ENCODE measurements at places on chromosomes 13 and 19.

GRCh38 chr19:14683439-14683838 lies 6.4 kb upstream of the ZNF333 start:
- ATAC-seq: no peak

DNA sequence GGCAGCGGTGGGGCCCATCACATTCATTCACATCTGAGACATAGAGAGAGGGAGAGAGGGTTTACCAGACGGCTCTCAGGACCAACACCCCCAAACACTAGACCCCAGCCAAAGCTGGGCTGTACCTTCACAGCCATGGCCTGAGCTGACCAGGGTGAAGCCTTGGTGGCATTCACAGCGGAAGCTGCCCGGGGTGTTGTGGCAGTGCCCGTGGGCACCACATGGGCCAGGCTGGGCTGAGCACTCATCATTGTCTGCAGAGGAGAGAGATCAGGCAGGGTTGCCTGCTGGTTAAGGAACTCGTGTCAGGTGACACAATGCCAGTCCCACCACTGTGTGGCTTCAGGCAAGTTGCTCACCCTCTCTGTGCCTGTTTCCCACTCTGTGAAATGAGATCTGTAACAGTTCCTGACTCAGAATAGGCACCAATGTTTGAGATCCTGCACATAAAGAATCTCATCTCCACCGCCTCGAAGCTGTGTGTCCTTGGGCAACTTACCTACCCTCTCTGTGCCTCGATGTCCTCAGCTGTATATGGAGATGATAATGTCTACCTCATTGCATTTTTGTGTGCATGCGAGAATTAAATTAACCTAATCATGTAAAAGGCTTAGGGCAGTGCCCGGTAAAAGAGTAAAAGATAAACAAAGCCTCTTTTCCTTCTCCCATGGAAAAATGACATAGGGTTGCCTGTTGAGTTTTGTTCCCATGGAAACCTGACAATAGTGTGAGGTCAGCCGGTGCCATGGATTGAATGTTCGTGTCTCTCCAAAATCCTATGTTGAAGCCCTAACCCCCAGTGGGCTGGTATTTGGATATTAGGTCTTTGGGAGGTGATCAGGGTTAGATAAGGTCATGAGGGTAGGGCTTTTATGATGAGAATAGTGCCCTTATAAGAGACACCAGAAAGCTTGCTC lies 22.9 kb downstream of the CCL25 start:
- ATAC-seq: no peak

GRCh38 chr19:30490760-30491159 lies 118.6 kb downstream of the ZNF536 start:
- no peak for ATAC-seq

- ATAC-seq: no peak
These were observed 10.4 kb downstream of the EPS8L1 start for GRCh38 chr19:55085923-55086715.

Data from stimulated activated memory B cell treated with anti-CD40 and anti-IgM and Interleukin-4, amounts not matched to agents 10 μg/mL and 1 μg/mL and 100 μg/mL, for 72 hours (primary cell).